ENCODE measurements at places on chromosomes 12 and 14.

DNA sequence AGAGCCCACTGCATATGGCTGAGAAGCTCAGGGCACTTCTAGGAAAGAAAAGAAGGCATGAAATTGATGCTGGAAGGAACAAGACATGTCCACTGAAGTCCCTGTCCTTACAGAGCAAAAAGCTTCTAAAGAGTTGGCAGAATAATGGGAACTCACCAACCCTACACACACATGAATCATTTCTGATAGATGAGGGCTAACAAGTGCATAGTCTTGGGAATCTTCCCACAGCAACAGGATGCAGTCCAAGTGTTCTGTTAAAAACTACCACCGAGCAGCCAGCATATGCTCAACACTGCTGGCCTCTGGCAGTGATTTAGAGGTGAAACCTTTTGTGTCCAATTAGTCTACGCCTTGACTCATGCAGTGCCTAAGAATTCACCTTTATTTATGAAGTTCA, 44.8 kb downstream of the RHOJ start:
- peak; percentile 36 for DNase-seq

GRCh38 chr14:34944744-34945143, 38.0 kb upstream of the SRP54 start:
- DNase-seq: no peak

DNA sequence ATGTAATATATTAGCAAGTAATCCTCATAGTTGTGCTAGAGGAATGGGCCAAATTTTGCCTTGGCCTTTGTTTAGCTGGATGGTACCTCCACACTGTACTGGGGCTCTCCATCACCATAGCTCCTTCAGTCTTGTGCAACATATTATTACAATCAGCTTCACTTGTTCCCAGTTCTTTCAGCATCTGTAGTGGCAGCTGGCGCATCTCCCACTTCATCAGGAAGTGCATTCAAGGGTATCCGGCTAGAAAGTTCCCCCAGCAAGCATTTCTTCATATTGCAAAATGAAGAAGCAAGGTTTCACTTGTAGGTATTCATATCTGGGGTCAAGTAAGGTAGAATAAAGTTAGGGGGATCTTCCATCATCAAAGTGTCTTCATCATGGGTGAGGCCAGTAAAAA, 123.7 kb downstream of the IGF1 start:
- no peak for DNase-seq

DNA sequence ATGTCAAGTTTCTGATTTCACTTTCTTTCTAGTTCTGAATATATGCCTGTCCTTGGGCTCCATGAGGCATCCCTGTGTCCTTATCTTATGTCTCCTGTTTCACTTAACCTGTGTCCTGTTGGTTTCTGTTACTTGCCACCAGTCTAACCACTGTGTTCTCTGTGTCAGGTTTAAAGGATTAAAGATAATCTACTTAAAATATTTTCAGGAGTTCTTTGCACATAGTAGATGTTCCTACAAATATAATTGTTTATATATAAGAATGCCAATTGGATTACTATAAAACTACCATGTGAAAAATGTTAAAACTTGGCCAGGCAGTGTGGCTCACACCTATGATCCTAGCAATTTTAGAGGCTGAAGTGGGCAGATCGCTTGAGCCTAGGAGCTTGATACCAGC, 406.4 kb downstream of the CCER1 start:
- no peak for DNase-seq

DNA sequence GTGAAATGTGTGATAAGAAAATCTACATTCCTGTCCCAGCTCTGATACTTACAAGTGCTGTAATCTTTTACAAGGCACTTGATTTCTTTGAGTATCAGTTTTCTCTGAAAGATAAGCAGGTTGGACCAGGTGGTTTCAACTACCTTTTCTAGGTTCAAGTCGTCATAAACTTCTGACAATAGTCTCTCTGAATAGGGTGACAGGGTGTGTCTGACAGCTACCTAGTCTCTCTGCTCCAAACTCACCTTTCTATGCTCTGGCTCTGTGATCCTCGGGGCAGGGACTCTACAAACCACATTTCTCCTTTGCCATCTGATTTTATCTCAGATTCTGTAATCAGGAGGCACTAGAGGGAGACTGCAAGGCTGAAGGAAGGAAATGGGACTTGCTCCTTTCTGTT, 137.7 kb upstream of the SYT1 start:
- no peak for DNase-seq

- no peak for DNase-seq
These were observed 225.4 kb upstream of the PDE3A start for GRCh38 chr12:20142956-20143355.
